Activated CD4-positive, alpha-beta T cell treated with anti-CD3 and anti-CD28 coated beads for 4 hours (primary cell): ENCODE measurements at places on chromosomes 3 and 15.

- DNase-seq: no peak
These were observed 195.6 kb downstream of the XXYLT1 start for GRCh38 chr3:195075199-195075940.

GRCh38 chr3:58868097-58868779 is 181.6 kb downstream of the CFAP20DC start:
- DNase-seq: no peak

GRCh38 chr3:180961087-180961486 is 28.4 kb downstream of the DNAJC19 start:
- DNase-seq: no peak

- DNase-seq: no peak
These were observed 17.4 kb upstream of the ATP2B2 start for GRCh38 chr3:10522646-10523303.

DNA sequence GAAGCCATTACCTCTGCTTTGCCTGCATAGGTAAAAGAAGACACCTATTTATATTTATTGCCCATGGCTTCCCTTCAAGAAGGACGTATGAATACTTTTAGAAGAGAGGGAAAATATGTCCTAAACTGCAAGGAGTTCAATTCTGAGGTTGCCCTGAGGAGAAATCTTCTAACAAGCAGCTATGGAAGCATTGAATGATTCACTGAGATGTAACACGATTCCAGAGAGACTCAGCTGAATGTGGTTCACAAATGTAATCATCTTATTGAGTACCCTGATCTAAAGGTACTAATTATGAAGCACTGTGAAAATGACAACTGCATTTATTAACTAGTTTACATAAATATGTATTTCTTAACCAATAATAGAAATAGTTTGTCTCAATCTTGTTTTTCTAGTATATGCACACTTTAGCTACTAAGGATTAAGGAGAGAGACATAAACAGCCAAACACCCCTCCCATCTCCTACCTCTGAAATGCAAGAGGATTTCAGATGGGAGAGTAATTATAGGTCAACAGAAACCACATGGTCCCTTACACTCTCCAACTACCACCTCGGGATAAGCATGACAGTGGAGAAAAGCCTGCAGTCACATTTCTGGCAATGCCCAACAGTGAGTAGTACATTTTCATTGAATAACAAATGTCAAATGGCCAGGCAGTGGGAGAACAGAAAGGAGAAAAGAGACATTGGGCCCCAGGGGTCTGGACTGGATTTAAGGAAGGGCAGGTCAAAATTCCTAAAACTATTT is 506.2 kb upstream of the IL12A start:
- DNase-seq: no peak

GRCh38 chr3:129518581-129518980 is 9.9 kb upstream of the RHO start:
- no peak for DNase-seq

DNA sequence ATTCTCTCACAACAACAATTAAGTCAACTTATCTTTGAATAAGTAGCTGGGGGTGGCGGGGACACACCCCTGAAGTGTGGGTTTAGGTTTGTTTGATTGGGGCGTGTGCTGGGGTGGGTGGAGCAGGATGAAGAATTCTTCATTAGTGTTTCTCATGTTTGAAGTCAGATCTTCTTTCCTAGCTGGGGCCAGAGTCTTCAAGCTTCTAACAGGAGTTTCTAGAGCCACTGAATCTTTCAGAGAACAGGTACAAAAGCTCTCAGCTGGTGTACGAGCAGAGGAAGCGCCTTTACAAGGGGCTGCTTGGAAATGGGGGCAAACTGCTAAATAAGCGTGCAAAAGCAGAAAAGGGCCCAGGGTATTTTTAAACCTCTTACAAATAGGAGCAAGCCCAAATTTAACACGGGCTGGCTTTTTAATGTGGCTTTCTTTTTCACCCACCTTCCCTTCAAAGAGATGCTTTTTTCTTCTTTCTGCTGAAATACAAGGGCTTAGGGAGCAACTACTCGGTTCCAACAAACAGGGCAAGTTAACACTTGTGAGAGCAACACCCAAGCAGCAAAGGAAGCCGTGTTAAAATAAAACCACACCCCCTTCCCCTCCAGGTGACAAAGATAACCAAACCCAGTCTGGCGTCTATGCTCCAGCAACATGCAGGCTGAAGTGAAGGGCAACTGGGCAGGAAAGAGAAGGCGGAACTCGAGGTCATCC is 86.9 kb upstream of the RASGRP1 start:
- DNase-seq: peak; percentile 66

DNA sequence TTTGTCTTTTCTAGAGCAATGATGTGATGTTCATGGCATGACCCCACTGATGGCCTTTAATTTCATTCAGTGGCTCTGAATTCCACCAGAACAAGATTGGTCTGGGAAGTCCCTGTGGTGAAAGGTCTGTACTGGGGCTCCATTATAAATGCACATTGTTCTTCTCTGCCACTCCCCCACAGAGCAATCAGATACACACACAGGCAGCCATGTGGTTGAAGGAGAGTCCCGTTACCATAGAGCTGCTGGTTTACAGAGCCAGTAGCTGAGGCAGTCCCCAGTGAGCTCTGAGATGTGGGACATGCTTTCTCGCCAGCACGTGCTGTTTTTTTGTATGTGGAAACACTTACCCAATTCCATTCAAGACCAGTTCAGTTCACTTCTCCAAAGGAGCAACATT is 172.7 kb upstream of the TRIM42 start:
- no peak for DNase-seq

- DNase-seq: no peak
These were observed 29.8 kb downstream of the EPHA6 start for GRCh38 chr3:96844204-96844514.

GRCh38 chr15:40397688-40398412 is 7.7 kb upstream of the IVD start:
- DNase-seq: no peak

DNA sequence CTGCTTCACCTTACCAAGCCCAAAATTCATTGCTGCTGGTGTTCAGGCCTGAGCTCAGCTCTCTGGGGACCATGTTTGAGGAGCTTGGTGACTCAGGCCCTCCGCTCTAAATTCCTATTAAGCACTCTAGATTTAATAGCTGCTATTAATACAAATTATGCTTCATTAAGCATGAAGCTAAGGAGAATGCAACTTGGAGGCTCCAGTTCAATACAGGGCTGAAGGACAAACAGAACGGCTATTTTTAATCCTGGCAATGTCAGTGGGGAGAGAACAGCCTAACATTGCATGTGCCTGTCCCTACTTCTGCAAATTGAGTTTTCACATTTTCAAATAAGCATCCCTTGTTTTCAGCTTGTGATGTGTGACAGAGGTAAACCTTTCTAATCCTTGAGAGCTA is 80.1 kb upstream of the TRIM42 start:
- no peak for DNase-seq

DNA sequence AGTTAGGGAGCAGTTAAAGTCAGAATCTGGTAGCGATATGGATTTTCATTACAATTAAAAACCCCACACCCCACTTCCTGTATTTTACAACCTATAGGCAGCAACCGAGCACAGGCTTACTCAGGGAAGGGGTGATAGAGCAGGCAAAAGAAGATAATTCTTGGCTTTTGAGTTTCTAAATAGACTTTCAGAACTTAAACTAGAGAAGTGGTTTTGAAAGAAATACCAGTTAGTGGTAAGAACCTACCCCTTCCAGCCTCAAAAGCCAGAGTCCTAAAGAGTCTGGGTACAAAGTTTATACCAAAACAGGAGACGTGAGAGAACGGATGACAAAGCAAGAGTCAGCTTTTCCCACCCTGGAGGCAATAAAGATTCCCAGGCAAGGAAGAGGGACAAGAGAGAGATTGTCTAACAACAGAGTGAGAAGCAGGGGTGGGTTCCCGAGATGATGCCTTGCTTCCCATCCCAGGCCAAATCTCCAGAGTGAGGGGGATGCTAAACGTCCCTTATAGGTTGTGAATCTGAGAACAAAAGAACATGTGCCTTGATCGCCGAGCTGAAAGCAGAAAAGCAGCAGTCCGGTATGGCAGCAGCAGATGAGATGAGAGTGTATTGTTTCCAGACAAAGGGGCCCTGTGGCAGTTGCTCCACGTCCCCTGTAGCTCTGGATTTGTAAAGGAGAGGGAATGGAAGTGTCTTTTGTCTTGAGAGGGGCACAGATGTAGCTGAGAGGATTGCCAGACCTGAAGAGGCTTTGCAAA is 36.8 kb downstream of the KLHL6 start:
- DNase-seq: no peak

GRCh38 chr3:23002836-23003732 is 200.0 kb upstream of the UBE2E2 start:
- DNase-seq: no peak

GRCh38 chr3:43854916-43855315 is 164.2 kb downstream of the ABHD5 start:
- DNase-seq: no peak

GRCh38 chr3:187963677-187964385 is 190.1 kb upstream of the LPP start:
- DNase-seq: no peak

- no peak for DNase-seq
These were observed 320.3 kb upstream of the TGFBR2 start for GRCh38 chr3:30286007-30286669.

DNA sequence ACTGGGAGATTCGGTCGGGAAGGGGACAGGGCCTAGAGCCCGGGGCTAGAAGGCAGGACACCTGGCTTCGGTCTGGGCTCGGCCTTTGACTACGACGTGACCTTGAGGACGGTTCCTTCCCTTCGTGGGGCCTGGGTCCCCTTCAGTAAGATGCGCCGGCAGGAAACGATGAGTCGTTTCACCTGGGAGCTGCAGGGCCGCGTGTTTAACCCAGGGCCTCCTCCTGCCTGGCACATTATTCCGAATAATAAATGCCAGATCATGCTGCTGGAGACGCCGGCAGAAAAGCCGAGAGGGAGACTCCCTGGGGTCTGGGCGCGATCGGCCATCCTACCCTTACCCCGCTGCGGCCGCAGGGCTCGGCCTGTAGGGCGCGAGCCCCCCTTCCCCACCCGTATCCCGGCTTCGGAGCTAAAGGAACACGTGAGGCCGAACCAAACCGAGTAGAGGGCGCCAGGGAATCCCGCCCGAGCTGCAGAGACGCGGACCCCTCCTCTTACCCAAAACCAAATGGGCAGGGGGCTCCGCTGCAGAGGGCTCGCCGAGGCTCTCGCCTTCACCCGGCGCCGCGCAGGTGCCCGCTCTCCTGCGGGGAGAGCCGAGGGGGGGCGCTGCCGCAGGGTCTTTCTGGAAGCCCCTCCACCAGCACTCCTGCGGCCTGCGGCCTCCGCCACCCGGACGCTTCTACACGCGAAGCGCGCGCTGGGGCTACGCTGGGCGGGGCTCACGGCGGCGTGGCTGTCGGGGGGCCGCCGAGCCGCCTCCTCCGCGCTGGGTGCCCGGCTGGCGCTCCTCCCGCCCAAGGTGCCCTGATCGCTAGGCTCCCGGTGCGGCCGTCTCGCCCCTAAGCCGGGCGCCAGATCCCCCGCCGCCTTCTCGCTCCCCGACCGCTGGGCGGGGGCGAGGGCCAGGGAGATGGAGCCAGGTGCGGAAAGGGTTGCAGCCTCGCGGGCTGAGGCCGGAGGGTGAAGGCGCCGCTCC is at the start of gene BDH1:
TSS of gene BDH1 (minus strand) at position 688 of the 981 bp plus-strand sequence. CDS start 9,525 bp downstream, outside the sequence.
- DNase-seq: peak; percentile 54

GRCh38 chr15:70531576-70531975 is 231.8 kb downstream of the UACA start:
- no peak for DNase-seq

- no peak for DNase-seq
These were observed 39.3 kb downstream of the OSTN start for GRCh38 chr3:191238321-191238817.

DNA sequence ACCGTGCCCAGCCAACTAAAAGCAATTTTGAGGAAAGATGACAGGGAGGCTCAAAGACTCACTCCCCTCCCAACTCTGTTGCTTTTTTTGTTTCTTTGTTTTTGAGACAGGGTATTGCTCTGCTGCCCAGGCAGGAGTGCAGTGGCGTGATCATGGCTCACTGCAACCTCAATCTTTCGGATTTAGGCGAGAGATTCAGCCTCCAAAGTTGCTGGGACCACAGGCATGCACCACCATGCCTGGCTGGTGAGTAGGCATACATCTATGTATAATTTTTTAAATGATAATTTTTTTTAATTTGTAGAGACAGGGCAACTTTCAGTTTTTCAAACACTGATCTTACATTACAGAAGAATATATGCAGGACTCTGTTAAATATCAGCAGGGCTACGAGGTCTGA is 15.8 kb upstream of the THUMPD3 start:
- no peak for DNase-seq

DNA sequence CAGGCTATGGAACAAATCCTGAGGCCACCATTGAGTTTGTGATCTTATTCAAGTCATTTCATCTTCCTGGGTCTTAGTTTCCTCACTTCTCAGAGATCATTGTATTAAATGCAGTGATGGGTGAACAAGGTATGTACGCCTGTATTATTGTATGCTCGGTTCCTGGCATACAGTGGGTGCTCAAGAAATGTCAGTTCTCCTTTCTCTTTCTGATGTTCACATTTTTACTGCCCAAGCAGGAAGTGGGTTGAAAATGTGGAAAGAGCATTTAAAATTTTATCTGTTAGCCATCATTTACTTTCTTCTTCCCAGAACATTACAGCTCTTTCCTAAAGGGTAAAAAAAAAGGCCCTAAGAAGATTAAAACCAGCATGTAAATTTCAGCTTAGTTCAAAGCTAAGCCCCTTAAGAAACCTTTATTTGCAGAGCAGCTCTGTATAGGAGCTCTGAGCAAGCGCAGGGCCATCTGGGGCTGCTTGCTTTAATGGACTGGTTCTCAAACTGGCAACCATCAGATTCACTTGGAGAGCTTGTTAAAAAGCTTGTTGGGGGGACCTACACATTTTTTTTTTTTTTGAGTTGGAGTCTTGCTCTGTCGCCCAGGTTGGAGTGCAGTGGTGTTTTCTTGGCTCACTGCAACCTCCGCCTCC is 179.4 kb downstream of the CHST2 start:
- DNase-seq: no peak

DNA sequence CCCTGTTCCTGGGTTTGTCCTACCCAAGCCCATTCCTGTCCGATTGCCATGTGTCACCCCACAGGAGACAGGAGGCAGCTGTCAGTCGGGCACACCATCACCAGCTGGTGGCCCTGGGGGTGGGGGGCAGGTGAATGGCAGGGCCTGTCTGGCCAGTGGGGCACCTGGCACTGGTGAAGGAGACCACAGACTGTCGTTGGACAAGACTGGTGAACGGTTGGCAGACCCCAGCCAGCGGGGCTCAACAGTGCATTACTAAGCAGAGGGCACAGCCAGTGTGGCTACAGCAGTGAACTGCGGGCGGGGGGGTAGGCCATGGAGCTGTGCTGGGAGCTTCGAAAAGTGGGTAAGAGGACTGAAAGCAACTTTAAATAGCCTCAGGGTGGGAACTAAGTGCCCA is 2.1 kb downstream of the SEMA7A start:
- no peak for DNase-seq
